Muscle of back (tissue), 13 donors: ENCODE measurements at places on chromosomes 6 and 20. TPM values are rescaled to one million over a fixed set of nuclear protein-coding genes. Genes with fewer than 3 reads are reported as not detected.

WFDC11 gene
- polyA plus RNA-seq = not detected

CRISP2 gene
- polyA plus RNA-seq = not detected

ARFGAP1 gene
- 69.3 TPM for polyA plus RNA-seq

ADAM33 gene
- polyA plus RNA-seq = 34.2 TPM

DNA sequence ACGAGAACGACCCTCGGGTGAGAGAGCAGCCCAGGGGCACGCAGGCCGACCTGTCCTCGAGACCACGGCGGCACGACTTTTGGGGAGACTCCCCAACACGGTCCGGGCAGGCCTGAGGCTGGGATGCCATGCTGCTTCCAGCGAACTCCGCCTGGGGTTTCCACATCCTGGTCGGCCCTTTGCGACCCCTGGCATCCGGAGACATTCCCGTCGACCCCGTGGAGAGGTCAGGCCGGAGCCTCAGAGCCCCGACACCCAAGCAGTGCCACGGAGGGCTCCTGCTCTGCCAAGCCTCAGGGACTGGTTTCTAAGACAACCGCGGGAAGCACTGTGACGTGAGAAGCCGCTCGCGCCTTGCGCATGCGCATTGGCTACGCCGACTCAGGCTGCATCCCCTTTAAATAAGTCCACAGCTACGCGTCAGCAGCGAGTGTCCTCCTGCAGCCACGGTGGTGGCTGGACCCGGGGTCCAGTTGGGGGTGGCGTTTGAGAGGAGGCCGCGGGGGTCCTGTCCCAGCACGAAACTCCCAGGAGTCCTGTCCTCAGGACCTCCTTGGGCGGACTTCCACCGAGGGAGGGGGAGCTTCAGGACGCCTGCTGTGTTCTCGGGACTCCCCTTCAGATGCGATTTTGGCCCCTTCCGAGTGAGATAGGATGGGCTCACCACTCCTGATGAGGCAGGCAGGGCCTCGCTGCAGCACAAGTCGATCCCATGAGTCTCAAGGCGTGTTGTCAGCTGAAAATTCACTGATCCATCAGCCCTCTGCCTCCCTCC is 1089.3 kb upstream of the DEFB115 start:
- DNase-seq = no peak

GRCh38 chr6:89387516-89388201 is 24.4 kb downstream of the RRAGD start:
- DNase-seq = no peak

GRCh38 chr6:2917065-2917464 is 14.0 kb upstream of the SERPINB9 start:
- DNase-seq = no peak

DNA sequence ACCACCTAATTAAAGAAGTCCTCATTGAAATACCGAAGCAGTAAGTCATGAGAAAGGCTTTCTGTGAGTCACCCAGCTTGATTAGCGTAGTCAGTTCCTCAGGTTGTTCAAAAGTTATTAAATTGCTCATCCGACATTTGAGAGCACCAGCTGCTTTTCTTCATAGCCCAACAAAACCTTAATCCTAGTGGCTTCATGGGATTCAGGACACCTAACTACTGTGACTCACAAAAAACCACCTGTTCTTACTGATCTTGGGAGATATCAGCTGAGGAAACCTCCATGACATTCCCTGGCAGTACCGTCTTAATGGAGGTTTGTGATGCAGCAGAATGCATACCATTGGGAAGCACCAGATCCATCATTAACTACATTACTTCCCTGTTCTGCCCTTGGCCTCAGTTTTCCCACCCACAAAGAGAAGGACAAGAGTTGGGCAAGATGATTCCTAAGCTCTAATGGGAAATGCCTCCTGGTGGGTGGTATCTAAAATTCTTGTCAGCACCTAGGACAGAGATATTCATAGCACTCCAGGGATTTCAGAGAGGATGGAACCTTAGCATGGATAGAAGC is 103.8 kb downstream of the KHDC1L start:
- peak; percentile 42 for DNase-seq

- DNase-seq = peak; percentile 85
These were observed 674 bp downstream of the NRSN1 start for GRCh38 chr6:24126586-24127192.

GRCh38 chr6:42510795-42511194 is 53.0 kb upstream of the UBR2 start:
- DNase-seq = no peak

- no peak for DNase-seq
These were observed 160.1 kb downstream of the SCP2D1 start for GRCh38 chr20:18973529-18974173.

DNA sequence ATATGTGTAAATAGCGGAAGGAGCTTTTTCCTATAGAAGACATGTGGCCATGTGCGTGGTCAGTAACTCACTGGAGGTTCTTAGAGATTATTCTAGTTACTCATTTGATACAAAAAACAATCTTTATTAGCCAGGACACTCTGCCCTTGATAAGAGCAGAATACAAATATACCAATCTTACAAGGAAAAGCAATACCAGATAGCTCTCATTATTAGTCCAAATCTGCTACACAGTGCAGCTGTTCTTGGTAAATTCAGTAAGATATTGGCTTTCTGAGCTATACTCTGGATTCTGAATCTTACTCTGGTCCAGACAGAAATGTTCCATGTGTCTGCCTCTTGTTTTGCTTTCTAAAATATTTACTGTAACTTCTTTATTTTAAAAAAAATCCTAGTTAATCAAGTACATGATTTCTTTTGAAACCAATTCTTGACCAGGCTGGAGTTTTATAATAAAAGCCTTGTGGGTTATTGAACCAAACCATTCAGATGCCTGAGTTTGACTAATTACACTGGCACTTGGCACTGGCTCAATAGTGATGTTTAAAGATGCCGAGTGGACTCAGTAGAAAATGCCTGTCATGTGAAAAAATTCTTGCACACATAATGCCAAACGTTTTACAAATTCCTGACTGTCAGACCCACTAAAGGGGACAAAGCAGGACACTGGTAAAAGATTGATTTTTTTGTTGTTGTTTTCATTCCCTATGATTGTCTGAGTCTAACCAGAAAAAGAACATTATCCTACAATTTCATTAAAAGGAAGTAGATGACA is 242.8 kb upstream of the TCF21 start:
- peak; percentile 59 for DNase-seq

- no peak for DNase-seq
These were observed 104.7 kb downstream of the JARID2 start for GRCh38 chr6:15350386-15351083.

- DNase-seq = no peak
These were observed 8.5 kb downstream of the TPD52L2 start for GRCh38 chr20:63873477-63873971.

SCUBE3 gene
- polyA plus RNA-seq = 0.89 TPM

PNPLA1 gene
- polyA plus RNA-seq = 0.12 TPM
